SHP77 treated with DMSO at 0.1 percent for 48 hours (cell line): ENCODE measurements at places on chromosomes 1 and 21.

GRCh38 chr1:37070126-37070525 is 35.8 kb upstream of the GRIK3 start:
- DNase-seq = no peak

DNA sequence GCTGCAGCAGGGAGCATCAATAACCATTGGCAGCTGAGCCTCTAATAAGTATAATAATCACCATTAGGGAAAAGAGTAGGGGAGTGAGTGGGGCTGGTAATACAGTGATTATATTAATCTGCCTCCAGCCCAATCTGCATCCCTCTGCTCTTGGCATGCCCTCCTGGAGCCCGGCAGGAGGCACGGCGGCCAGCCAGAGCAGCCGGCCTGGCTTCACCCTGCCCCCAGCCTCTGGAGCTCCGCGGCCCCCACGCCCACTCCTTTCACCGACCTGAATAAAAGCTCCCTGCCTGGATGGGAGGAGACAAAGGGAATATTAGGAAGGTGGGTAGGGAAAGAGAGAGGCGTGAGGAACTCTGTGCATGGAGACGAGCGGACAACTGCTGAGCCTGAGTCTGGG is 28.3 kb downstream of the OPTC start:
- no peak for DNase-seq

GRCh38 chr1:33045814-33046213 is 9.1 kb upstream of the AK2 start:
- no peak for DNase-seq

DNA sequence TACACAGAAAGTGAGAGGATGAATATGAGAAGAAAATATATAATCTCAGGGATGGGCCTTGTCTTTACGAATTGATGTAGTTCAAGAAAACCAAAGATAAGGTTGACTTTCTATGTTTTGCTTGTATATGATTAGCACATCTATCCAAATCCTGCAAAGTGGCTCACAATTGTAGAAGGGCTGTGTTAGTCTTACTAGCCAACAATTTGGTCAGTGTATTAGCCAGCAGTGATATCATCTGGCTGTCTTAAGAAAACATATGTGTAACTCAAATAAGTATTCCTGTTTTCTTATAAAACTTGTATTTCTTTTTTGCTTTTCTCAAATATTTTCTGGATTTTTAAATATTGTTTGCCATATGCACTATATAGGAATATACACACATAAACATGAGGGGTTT is 5.5 kb downstream of the SDCCAG8 start:
- no peak for DNase-seq

DNA sequence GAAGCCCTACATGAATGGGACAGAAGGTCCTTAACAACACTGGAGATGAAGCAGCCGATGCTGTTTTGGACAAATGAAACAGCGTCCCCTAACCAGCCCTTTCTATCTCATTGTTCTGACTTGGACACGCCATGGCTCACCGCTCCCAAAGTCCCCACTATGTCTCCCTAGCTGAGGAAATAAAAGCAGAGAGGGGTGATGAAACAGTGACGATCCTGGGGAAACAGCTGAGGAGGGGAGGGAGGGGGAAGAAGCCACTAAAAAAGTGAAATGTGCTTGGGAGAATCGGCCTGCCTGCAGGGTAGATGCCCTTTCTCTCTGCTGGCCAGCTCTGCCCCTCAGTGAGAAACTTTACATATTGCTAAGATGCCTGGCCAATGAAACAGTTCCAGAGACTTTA is 1.1 kb upstream of the ACKR1 start:
- no peak for DNase-seq

GRCh38 chr1:63732666-63733065 is 41.2 kb upstream of the ROR1 start:
- no peak for DNase-seq
